Motor neuron (in vitro differentiated cells): ENCODE measurements at places on chromosomes 12 and 14. TPM values are rescaled to one million over a fixed set of nuclear protein-coding genes. Genes with fewer than 3 reads are reported as not detected.

DNA sequence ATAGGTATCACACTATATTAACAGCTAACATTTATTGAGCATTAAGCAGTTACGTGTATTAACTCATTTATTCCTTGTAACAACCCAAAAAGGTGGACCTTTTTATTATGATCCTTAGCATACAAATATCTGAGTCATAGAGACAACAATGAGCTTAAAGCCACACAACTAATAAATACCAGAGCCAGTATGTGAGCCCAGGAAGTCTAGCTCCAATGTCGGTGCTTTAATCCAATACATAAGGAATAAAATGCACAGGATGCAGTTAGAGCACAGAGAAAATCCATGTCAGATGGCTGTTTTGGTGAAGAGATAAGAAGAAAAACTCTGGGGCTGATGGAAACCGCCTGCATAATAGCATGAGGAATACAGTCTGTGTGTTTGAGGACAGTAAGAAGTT, 888.6 kb downstream of the TMTC2 start:
- ATAC-seq: no peak

- peak; percentile 63 for ATAC-seq
Measured at GRCh38 chr12:123034865-123035264, 54.4 kb downstream of the ARL6IP4 start.

KIAA0586 gene
- 16.1 and 17.1 TPM in 2 replicates for total RNA-seq

DNA sequence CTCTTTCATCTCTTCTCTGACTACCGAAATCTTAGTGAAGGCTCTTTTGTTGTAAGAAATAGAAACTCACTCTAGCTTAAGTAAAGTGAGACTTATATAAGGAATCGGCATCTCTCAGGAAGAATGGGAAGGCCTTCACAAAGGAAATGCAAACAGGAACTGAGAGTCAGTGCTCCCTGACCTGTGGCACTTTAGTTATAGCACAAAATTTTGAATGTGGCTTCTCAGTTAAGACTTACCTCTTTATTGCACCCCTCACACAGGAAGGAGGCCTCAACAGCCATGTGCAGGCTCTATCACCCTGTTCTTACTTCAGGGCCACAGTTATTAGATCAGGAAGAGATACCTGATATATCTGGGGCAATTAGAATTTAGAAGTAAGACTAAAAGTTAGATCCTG, 224.7 kb upstream of the EGLN3 start:
- no peak for ATAC-seq

CLEC1B gene
- 0.47 TPM in 1 of 2 replicates, not detected in the other for total RNA-seq

- no peak for ATAC-seq
Measured at GRCh38 chr12:57168058-57168457, 20.6 kb upstream of the LRP1-AS start.

DNA sequence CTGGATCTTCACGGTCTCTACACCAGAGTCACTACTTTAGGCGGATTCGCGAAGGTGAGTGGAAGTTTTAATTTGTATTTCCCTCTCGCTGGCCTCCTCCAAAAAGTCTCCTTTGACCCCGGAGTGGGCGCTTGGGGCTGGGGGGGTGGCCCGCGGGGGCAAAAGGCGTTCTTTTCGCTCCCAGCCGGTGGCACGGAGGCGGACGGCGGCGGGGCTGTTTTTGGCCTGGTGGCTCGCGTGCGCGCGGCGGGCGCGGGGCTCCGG, 510 bp downstream of the ARID2 start:
- ATAC-seq: no peak

DNA sequence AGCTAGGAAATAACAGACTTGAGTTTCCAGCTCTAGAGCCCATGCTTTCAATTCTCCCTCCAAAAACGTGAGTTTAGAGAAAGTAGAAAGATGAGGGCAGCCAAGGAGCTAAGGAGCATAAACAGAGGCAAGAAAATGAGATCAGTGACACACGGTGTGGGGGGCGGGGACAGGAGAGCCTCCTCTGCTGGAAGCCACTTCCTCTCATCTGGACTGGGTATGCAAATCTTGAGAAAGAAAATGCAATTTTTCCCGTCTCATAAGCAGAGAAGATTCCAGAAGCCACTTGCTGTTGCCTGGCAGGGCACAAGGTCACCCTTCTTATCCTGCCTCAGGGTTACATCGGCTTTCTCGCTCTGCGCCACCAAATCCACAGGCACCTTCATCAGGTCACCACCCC, 6.0 kb downstream of the OR10P1 start:
- ATAC-seq: no peak

DNA sequence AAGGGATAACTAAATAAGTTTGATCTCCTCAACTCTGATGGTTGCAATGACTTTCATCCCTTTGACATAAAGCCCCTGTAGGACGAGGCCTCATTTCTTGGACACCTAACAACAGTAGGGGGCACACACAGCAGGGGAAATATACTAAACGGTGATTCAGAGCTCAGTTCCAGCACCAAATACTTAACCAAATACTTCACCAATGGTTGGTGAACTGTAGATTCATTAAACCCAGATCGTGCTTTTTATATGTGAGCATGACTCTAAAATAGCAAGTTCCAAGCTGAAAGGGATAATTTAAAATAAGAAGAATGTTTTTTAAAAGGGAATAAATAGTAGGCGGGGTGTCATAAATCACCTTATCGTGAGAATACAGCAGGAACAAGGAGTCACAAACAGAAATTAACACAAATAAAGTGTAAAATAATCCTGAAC, 53.2 kb downstream of the ATG2B start:
- ATAC-seq: no peak

CCDC184 gene
- total RNA-seq: 27.2 and 29.4 TPM in 2 replicates

MYF5 gene
- total RNA-seq: not detected in 2 replicates

CLEC2B gene
- total RNA-seq: not detected in 2 replicates

DNA sequence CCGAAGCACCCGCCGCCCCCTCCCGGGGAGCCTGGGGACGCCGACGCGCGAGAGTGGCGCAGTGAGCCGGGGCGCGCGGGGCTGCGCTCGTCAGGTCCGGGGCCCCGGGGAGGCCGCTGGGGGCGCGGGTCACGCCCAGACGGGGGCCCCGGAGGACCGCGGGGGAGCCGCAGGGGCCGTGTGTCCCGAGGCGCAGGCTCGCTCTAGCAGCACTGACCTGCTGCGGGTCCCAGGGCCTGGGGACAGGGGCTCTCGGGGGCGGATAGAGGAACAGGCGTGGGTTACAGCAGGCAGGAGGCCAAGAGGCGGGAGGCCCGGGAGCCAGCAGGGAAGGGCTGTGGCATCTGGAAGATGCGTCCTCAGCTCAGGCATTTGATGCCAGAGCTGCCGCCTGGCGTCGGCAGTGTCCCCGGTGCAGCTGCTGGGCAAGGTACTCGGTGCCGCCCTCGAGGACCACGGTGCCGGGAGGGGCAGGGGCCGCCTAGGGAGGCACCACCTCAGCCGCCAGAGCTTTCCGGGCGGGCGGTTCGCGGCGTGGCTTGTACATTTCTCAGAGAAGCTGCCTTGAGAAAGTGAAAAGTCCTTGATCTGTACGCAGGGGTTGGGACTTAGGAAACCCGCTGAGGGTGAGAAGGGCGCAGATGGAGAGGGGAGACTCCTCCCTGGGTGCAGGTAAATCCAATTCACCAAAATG, 1.2 kb downstream of the WNT5B start:
- ATAC-seq: peak; percentile 74

DNA sequence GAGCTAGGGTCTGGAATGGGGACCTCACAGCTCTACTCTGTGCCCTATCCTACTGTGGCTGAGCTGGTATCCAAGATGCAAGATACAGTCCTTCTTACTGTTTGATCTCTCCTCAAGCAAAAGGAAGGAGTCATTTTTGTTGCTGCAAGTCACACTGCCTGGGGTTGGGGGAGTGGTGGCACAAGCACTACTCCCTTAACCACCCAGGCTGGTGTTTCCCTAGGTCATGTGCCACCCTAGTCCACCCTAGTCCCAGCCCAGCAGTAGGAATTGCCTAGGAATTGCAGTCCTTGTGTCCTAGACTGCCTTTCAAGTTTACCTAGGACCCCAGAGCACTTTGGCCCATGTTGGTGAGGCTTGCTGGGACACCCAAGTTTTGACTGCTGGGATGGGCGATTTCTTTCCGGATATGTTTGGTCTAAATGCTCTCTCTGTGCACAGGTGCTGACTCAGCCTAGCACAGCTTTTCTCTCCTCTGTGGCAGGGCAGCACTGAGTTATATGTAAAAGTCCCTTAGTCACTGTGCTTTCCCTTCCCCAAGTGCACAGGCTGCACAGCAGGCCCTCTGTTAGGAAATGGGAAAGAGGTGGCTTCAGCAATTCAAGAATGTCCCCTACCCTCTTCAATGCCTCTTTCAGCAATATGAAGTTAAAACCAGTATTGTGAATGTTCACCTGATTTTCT, 54.9 kb downstream of the SLC6A15 start:
- ATAC-seq: peak; percentile 90

- no peak for ATAC-seq
Measured at GRCh38 chr12:14240873-14241220, 124.6 kb upstream of the ATF7IP start.

GRCh38 chr14:101496776-101497683, 64.3 kb upstream of the DIO3 start:
- peak; percentile 11 for ATAC-seq

DNA sequence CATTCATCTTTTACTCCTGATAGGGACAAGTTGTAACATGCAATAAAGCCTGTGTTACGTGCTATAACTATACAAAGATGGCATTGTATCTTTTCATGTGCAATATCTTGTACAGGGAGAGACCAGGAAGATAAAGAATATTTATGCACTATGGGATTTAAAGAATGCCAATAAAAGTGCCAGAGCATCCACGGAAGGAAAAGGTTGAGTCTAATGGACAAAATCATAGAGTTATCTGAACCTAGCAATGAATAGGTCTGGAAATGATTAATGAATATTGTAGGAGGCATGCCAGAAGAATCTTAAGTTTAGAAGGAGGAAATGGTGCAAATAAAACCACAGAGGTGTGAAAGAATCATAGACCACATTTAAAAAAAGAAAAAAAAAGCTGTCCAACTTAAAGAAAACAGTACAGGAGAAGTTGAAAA, 263.9 kb downstream of the KCNC2 start:
- no peak for ATAC-seq

GRCh38 chr14:89589400-89590118, 172.5 kb upstream of the FOXN3 start:
- ATAC-seq: no peak

- ATAC-seq: peak; percentile 98
Measured at GRCh38 chr12:33383503-33383902, 56.1 kb downstream of the SYT10 start.

DNA sequence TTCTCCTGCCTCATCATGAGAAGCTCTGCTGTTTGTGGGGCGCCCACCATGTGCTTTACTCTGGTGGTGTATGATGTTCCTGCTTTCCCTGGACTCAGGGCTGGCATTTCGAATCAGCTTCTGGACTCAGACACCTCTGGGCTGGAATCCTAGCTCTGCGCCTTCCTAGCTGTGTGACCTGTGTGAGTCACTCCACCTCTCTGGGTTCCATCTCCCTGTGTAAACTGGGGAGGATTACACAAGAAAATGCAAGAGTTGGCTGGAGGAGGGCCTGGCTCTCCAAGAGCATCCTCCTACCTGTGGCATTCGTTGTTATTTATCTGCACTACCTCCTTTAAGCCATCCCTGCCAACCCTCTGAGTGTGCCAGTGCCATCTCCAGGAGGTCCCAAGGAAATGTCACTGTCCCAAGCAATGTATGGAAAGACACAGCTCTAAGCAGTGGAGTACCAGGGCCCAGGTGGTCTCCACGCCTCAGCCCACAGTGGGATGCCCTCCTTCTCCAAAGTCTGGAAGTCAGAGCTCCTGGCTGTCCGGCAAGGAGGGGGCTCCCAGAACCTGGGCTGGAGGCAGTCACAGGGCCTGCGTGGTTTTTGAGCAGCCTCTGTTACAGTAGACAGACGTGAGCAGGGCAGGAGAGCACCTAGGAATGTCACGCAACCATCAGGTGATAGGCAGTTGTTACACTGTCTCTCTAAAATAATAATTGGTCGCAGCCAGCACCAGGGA, 7.3 kb upstream of the TNFAIP2 start:
- ATAC-seq: no peak

ERBB3 gene
- total RNA-seq: 1.3 and 4.9 TPM in 2 replicates

FBXO34 gene
- total RNA-seq: 14.8 and 17.4 TPM in 2 replicates

DNA sequence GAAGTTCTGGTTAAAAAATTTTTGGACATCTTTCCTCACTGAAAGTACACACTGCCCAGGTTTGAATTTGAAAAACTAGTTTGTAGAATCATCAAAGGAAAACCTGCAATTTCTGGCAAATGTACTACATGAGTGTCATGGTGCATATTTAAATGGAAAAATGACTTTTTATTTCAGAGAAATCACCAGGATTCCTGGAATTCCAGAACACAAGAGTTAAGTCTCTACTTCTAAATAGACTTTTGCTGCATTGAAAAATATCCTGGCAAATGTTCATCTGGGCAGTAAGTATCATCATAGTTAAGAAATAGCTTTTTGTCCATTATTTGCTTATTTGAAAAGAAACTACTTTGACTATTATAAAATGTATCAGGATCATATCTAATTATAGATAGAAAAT, 275.1 kb downstream of the PRKD1 start:
- no peak for ATAC-seq

GRCh38 chr12:66693901-66694513, 15.1 kb upstream of the GRIP1 start:
- peak; percentile 91 for ATAC-seq

AKAP5 gene
- 4.4 and 4.8 TPM in 2 replicates for total RNA-seq

DNA sequence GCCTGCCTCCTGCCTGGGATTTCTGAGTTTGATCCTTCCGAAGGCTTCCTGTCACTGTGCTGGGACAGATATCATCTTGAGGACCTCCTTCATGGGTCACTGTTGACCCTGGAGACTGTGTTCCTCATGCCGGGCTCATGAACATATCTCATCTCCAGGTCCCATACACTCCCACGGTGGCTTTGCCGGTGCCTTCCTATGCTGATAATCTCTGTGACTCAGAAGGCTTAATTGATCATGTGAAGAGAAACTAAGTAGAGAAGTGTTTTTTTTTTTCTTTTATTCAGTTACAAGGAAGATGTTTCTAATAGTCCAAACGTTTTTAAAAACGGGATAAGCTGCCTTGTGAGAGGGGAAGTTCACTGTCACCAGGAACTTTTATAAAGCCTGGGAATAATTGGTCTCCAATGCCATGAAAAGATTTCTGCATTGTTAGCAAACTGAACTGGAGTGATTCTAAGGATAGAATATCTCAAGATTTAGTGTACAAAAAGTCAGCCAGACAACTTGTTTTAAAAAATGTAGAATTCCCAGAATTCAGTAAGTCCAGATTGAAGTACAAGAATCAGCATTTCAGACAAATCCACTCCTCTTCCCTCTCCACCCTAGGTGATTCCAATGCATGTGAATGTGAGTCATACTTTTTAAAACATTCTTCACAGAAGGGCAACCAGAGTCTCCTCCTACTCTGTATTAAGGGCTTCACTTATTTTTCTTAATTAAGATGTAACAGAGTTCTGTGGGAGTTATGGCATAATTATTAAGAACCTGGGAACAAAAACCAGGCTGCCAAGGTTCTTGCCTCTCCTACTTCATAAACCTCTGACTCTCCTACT, 139.8 kb upstream of the LGR5 start:
- ATAC-seq: no peak
